Activated CD8-positive, alpha-beta memory T cell treated with anti-CD3 and anti-CD28 coated beads, Interleukin-2, amount 50 U/mL, for 48 hours (primary cell): ENCODE measurements at places on chromosomes 5 and 9.
A peak's percentile ranks its signal among the peaks of the same experiment; 100 is the strongest.

DNA sequence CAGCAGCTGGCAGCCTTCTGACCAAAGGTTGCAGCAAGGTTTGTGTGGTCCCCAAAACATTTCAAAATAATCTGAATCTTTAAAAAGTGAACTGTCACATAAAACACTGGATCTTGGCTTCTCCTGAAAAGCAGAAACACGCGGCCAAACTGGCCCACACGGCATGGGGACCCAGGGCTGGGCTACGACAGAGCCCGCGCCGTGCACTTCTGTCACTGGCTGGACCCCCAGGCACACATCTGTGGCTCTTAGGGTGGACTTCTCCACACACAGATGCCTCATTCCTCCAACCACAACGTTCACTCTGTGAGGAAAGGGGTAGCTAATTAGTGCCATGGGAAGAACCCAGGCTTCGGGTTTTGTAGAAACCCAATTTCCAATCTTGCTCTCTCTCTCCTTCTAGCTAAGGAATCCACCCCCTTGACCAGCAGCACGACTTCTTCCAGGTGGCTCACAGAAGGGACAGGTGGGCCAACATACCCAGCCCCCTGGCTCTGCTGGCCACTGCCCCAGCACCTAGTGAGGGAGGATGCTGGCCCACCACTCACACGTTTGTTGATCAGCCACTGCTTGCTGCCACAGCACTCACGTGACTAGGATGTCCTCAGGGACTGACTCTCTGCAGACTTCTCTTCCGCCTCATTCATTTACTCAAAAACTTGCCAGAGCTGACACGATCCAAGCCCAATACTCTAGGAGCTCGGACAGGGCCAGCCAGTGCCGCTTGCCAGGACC lies 17.9 kb downstream of the LMAN2 start:
- DNase-seq, result no peak

- peak; percentile 57 for DNase-seq
Measured at GRCh38 chr5:16784843-16785791, 151.0 kb downstream of the MYO10 start.

DNA sequence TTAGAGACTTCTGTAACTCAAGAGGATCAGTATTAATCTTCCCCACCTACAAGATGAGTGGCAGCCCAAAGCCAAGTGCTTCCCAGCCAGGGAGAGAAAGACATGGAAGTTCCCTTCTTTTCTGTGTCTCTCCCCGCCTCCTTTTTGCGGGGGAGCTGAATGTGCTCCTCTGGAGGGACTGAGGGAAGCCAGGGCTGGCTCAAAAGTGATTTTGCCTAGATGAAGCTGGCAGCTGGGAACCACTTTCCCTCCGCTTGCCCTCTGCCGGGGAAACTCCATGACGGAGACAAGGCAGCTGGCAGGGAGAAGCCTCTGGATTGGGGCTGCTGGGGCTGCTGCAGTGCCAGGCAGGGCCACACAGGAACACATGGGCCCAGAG lies 24.4 kb downstream of the EGR1 start:
- no peak for DNase-seq

DNA sequence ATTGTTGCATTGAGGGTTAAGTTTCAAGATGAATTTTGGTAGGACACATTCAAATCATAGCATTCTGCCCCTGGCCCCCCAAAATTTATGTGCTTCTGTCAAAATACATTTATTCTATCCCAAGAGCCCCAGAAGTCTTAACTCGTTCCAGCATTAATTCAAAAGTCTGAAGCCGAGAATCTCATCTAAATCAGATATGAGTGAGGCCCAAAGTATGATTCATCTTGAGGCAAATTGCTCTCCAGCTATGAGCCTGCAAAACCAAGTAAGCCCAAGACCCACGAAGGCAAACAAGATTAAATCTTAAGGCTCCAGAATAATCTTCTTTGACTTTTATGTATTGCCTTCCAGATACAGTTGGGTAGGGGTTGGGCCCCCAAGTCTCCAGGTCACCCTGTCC lies 19.2 kb downstream of the TNPO1 start:
- no peak for DNase-seq

- DNase-seq, result no peak
Measured at GRCh38 chr5:60287174-60287771, 393.7 kb upstream of the PDE4D start.

GRCh38 chr5:93403141-93403928 lies 177.7 kb downstream of the NR2F1-AS1 start:
- no peak for DNase-seq

DNA sequence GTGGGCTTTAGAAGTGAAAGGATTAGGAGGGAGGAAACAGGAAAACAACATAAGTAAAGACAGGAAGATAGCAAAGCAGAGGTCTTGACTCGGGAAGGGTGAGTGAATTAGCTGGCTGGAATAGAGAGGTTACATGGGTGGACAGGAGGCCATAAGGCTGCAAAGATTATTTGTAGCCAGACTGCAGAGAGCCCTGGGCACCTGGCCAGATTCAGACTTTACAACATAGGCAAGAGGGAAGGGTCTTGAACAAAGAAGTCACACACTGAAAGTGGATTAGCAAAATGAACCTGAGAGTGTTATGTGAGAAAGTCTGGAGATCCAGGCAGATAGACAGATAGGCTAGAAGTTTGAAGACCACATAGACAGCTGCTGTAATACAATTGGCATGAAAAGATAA lies 29.7 kb upstream of the CER1 start:
- DNase-seq, result no peak

- DNase-seq, result peak; percentile 40
Measured at GRCh38 chr5:119323601-119324000, 32.2 kb upstream of the TNFAIP8 start.

DNA sequence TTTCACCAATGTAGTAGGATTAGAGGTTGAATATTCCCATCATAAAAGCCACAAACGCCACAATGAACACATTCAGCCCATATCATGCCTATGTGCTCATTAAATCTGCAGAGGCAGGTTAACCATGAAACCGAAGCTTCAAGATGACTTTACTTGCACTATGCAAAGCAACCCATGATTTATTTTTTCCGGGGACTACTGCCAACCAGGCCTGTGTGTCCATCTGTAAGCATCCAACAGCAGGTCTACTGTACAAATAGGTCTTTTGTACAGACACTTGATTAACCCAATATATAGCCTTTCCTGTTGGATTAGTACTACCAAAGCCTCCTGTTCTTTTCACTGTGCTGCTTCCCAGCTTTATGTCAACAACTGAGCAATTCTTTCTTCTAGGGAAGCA lies 104.9 kb upstream of the CDH10 start:
- DNase-seq, result no peak

DNA sequence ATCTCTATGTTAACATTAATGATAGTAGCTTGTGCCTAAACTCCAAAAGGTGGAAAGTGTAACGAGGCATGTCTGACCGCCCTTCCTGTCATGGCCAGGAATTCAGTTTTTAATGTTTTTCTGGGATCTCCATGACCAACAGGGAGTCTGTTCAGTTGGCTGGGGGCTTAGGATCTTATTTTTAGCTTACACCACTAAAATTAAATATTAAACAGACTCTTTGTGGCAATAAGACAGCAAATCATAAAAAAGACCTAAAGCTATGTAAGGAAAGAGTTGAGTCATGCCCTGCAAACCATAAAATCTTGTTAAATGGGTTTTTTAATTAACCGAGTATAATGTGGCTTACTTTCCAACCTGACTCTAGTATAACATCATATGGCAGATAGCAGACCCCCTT lies 247.8 kb downstream of the DIRAS2 start:
- no peak for DNase-seq

DNA sequence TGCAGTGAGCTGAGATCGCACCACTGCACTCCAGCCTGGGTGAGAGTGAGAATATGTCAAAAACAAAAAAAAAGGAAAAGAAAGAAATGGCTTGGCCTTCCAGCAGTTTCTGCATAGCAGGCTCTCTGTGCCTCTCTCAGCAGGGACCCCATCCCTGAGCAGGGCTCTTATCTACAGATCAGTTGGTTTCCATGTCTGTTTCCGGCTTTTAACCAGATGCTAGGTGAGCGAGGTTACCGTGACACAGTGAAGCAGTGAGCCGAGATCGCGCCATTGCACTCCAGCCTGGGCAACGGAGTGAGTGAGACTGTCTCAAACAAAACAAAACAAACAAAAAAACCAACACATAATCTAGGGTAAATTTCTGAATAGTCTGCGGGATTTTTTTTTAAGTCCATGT lies 51.4 kb downstream of the COL5A1 start:
- no peak for DNase-seq

DNA sequence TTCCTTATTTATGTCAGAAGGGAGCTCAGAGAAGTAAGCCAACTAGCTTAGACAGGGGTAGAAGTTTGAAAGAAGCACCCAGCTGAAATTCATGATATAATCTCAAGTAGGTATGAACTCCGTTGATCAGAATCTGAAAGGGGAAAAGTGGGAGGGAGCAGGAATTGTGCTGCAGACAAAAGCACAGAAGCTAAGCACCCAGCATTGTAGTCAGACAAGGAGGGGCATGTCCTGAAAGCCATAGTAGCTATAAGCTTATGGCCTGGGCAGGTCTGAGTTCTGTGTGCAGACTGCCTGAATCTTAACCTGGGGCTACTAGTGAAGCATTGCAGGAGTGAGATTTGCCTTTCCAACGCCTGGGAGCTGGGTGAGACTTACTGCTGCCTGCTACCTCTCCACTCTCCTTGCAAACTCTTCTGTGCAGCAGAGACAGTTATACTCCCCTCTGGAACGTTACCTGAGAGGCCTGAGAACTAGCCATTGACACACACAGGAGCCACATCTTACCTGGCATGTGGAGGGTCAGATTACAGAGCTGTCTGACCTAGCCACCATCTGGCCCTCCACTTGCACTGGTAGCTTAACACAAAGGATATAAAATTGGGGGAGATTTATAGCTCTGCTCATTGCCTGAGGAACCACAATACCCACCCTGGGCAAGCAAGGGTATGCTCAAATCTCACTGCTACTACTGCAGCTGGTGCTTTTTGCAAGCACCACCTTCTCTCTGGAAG lies 9.8 kb upstream of the CYLC2 start:
- DNase-seq, result no peak

GRCh38 chr5:59840200-59840601 lies 53.3 kb downstream of the PDE4D start:
- no peak for DNase-seq

- no peak for DNase-seq
Measured at GRCh38 chr9:120424248-120424647, 155.7 kb downstream of the CDK5RAP2 start.

DNA sequence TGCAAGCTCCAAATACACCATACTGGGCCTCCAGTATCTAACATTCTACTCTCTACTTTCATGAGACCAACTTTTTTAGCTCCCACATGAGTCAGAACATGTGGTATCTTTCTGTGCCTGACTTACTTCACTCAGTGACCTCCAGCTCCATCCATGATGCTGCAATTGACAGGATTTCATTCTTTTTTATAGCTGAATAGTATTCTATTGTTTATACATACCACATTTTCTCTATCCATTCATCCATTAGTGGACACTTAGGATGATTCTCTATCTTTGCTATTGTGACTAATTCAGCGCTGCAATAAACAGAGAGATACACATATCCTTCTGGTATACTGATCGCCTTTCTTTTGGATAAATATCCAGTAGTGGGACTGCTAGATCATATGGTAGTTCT lies 68.5 kb downstream of the EPB41L4A start:
- no peak for DNase-seq

GRCh38 chr9:18014556-18014955 lies 435.7 kb downstream of the SH3GL2 start:
- DNase-seq, result no peak

DNA sequence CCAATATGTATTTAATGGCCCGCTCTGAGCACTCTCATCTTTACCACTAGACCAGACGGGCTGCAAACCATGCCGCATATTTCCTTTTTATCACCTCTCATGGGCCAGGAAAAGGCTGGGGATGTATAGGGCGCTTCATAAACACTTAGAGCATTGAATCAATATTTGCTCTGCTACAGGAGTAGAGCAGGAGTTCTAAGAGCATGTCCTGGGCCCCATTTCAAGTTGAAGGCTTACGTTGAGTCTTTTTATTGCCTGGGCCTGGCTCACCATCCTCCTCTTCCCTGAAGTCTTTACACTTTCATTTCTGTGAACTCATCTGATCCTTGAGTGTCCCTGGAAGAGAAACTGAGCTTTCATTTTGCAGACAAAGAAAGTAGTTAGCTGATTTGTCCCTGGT lies 112.4 kb downstream of the FSTL4 start:
- no peak for DNase-seq

- no peak for DNase-seq
Measured at GRCh38 chr5:116577064-116577788, 2.6 kb upstream of the SEMA6A start.

- DNase-seq, result no peak
Measured at GRCh38 chr9:82110881-82111280, 122.3 kb downstream of the SPATA31D1 start.

- no peak for DNase-seq
Measured at GRCh38 chr9:122936464-122936863, 4.4 kb upstream of the RABGAP1 start.

DNA sequence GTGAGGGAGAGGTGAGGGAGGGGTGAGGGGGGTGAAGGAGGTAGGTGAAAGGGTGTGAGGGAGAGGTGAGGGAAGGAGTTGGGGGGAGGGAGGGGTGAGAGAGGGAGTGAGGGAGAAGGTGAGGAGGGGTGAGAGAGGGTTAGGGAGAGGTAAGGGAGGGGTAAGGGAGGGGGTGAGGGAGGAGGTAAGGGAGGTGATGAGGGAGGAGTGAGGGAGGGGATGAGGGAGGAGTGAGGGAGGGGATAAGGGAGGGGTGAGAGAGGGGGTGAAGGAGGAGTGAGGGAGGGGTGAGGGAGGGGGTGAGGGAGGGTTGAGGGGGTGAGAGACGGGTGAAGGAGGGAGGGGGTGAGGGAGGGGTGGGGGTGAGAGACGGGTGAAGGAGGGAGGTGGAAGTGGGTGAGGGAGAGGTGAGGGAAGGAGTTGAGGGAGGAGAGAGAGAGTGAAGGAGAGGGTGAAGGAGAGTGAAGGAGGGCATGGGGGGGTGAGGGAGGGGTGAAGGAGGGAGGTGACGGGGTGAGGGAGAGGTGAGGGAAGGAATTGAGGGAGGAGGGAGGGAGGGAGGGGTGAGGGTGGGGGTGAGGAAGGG lies 18.5 kb downstream of the NINJ1 start:
- no peak for DNase-seq

DNA sequence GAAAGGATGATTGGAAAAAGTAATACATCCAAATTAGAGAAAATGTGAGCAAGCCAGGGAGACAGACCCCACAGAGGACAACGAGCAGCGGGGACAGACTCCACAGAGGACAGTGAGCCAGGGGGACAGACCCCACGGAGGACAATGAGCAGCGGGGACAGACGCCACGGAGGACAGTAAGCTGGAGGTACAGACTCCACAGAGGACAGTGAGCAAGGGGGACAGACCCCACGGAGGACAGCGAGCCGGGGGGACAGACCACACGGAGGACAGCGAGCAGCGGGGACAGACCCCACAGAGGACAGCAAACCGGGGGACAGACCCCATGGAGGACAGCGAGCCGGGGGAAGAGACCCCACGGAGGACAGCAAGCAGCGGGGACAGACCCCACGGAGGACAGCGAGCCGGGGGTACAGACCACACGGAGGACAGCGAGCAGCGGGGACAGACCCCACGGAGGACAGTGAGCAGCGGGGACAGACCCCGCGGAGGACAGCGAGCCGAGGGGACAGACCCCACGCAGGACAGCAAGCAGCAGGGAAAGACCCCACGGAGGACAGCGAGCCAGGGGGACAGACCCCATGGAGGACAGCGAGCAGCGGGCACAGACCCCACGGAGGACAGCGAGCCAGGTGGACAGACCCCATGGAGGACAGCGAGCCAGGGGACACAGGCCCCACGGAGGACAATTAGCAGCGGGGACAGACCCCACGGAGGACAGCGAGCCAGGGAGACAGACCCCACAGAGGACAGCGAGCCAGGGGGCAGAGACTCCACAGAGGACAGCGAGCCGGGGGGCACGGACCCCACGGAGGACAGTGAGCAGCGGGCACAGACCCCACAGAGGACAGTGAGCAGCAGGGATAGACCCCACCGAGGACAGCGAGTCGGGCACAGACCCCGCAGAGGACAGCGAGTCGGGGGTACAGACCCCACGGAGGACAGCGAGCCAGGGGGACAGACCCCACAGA lies 1.9 kb upstream of the ZDHHC11 start:
- no peak for DNase-seq
